ENCODE measurements at places on chromosomes 5 and 9.

GRCh38 chr9:101434998-101435397, 576 bp downstream of the ALDOB start:
- DNase-seq = no peak

DNA sequence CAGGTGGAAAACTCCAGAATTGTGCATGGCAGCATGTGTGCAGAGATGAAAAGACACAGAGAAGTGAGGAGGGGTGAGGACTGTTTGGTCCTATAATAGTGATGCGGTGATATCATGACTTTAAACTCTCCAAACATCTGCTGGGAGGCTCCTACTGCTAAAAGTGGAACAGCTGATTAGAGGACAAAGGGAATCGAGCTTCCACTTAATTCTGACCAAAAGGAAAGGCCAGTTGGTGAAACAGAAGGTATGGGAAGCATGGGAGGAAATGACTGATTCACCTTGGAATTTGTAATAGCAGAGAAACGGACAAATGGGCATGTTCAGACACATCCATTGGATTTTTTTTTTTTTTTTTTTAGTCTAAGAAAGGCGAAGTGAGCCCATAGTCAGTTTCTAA, 67.5 kb upstream of the MAMDC2 start:
- no peak for DNase-seq

- no peak for DNase-seq
These were observed 45.8 kb upstream of the GARNL3 start for GRCh38 chr9:127218818-127219217.

DNA sequence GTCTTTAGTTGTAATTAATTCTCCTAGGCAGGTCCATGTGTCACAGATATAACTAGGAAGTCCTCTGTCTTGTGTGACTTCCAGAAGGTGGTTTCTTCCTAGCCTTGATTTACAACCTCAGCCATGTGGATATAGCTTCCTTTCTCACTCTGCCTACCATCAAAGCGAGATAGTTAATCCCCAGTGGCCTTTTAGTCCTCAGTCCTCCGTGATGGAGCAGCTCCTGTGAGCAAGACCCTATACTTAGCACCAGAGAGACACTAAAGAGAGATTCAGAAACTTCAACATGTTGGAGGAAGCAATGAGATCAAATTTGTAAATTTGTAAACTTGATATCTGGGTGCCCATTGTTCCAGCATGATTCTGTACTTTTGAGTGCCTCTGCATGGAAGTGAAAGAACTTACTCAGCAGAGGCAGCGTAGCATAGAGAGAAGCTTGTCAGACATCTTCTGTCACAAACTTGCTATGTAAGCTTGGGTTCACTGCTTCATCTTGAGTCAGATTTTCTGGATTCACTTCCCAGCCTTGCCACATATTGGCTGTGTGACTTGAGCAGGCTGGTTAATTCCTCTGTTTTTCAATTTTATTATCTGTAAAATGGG, 170.2 kb upstream of the NR3C1 start:
- no peak for DNase-seq

DNA sequence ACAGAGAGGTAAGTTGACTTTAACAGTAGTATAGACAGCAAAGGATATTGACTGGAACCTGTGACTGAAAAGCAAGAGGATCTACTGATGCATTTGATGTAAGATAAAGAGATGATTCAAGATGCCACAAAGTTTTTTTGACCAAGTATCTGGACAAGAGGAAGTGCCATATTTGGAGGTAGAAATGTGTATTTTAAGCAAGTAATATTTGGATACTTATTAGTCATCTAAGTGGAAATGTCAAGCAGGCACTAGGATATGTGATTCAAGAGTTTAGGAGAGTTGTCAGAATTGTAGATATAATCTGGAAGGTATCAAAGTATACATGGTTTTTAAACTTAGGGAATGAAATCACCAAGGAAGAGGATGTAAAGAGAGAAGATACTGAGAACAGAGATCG, 686.1 kb upstream of the CHD1 start:
- no peak for DNase-seq

- no peak for DNase-seq
These were observed 22.5 kb upstream of the CAMSAP1 start for GRCh38 chr9:135929656-135930445.

- no peak for DNase-seq
These were observed 16.1 kb upstream of the CRB2 start for GRCh38 chr9:123339666-123340510.

DNA sequence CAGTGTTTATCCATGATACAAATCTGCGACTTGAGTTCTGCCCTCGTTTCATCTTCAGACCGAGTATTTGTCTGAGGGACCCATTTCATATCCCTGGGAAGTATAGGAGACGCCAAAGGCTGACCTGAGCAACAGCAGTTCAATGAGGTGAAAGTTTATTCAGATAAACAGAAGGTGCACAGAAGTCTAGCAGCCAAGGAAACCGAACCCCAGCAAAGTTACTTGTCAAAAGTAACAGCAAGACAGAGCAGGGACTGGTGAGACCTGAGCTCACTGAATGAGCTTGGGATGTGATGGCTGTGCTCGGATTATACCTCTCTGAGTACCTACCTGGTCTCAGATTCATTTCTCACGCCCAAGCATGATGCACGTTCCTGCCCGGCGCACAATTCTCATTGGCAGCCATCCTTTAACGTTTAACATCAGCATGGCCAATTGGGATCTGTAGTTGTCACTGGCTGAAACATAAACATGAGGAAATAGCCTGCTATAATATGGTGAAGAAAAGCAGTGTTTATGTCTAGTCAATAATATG, 599 bp downstream of the LYRM7 start:
- DNase-seq = no peak

- no peak for DNase-seq
These were observed 69.9 kb downstream of the RCL1 start for GRCh38 chr9:4862506-4863250.

GRCh38 chr5:151296478-151296830, 7.1 kb downstream of the SLC36A3 start:
- no peak for DNase-seq

DNA sequence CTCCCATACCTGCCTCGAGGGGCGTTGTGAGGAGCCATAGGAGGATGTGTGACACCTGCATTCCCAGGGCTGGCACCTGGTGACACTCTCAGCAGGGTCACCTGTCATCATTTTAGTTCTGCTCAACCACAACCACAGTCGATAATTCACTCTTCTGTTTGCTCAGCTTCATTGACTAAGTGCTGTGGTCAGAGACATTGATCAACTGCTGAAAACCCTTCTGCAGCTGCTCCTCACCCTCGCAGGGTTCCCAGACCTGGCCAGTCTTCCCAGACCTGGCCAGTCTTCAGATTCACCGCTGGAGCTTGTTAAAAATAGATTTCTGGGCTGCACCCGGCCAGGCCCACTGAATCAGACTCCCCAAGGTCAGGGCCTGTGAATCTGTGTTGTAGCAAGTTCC, 92.8 kb downstream of the MVB12B start:
- DNase-seq = no peak

DNA sequence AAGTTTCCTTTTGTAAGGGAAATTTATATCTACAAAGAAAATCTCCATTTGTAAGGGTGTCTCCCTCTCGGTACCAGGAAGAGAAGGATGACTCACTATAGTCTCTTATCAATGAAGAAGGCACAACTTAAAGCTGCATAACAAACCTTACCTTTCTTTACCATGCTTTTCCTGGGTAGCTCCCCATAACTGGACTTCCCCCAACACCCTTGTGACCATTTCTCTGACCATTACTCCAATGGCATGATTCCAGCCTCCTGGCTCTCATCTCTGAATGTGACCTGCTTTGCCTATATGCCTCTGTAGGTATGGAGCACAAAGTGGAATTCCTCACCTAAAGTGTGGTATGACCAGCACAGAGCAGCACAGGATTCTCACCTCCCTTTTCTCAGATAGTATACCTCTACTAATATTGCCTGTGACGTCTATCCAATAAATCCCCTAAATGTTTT, 62.8 kb downstream of the GNA14 start:
- DNase-seq = no peak

DNA sequence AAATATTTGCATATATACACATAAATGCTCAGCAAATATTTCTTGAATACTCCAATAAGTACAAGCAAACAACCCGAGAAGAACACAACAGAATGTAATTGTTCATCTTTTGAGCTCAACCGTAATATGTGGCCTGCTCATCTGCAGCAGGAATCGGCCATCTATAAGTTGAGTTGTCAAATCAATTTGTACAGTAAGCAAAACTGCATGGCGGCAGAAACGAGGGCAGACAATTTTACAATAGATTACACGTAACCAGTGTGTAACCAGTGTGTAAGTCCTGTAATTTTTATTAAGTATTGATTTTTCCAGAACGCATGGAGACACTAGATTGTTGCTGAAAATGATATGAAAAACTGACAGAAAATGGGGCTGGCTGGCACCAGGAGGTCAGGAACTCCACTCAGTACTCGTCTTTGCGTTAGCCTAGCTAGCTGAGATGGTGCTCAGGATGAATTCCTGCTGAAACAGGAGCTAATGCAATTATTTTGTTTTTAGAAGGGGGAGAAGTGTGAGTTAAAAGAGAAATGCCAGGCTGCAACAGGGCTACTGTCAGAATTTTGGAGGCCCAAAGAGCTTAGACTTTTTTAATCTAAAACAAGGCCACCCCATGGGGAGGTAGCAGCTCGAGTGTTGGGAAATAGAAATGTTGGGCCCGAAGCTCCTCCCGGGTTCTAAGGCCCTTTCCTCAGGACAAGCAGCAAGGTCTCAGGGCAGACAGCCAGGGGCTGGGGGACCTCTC, 682 bp downstream of the DHX29 start:
- no peak for DNase-seq

GRCh38 chr5:125281667-125282066, 535.2 kb upstream of the ZNF608 start:
- no peak for DNase-seq

DNA sequence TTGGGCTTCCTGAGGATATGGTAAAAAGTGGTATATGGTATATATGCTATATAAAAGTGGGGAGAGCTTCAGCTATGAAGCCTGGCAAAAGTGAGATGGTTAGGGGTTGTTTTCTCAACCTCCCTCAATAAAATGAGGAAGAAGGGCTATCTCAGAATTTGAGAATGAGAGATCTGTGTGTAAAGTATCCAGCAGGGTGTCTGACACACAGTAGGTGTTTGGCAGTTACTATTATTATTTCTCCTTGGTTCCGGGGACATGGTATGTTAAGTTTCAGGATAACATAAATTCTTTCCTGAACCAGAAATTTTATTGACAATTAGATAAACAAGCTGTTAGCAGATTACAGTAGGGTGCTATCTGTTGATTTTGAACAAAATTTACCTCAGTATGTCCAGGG, 94.1 kb downstream of the DENND1A start:
- no peak for DNase-seq

DNA sequence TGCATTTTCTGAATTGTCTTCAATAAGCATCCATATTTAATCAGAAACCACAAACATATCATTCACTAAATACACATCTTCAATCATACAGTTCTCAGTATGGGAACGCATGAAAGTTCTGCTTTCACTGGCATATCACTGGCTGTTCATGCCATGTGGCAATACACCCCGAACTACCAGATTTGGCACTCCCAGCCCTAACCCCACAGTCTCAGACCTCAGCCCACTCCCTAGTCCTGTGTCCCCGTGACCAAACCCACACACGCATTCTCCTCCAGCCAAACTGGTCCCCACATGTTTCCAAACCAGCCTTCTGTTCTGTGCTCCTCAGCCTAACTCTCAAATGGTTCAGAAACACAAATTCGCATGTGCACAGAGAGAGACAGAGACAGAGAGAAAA, 20.6 kb downstream of the KCNMB1 start:
- no peak for DNase-seq

DNA sequence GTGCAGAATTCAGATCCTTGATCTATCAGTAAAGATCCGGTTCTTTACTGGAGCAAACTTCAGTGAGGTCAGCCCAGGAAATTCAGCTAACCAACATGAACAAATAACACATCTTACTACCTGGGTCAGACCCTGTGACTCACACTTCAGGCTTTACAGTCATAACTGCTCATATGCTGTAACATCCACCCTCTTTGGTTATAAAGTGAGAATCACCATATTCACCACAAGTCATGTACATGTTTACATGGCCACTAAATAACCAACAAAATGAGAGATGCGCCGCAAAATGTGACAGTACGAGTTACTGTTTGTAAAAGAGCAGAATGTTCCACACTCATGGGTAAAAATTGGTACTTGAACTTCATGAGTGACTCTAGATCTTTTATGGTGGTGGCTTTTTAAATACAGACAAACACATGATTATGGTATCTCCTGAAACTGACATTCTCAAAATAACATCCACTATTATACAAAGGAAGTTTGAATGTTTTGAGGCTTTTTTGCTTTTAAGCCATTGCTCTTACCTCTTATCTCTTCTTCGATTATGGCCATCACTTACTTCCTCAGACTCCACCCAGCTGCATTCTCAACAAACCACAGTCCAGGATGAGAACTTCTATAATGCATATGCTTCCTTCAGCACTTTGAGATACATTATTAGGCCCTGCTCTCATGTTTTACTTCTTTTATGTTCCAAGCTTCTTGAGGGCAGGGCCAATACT, 516.6 kb downstream of the RAB3C start:
- DNase-seq = no peak

DNA sequence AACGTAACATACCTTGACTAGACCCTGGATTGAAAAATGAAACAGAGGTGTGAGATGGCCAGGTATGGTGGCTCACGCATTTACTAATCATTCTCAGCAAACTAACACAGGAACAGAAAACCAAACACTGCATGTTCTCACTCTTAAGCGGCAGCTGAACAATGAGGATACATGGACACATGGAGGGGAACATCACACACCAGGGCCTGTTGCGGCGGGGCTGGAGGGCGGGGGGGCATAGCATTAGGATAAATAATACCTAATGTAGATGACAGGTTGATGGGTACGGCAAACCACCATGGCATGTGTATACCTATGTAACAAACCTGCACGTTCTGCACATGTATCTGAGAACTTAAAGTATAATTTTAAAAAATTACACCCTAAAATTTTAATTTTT, 15.9 kb downstream of the RAPGEF6 start:
- no peak for DNase-seq

- no peak for DNase-seq
These were observed 27.1 kb downstream of the LCP2 start for GRCh38 chr5:170270293-170271069.

- no peak for DNase-seq
These were observed 56.5 kb upstream of the SPATA31D4 start for GRCh38 chr9:81871695-81872094.

- no peak for DNase-seq
These were observed 336.8 kb upstream of the RGMB start for GRCh38 chr5:98436667-98437066.

DNA sequence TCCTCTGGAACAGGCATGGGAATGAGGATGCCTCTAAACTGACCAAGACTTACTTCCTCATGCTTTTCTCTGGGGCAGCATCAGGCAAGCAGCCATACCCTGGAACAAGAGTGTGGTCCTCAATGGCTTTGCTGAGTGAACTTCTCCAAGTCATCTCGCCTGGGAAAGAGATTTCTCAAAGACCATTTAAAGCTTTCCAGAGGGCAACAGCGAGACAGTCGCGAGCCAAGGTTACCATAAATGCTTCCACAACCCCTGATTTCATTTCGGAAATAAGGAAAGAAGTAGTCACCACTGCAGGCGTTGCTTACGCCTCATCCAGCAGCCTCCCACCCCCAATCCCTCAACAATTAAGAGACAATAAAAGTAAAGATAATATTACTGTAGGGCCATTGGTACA, 1.1 kb upstream of the SNCAIP start:
- DNase-seq = no peak

- DNase-seq = no peak
These were observed 19.4 kb upstream of the MED10 start for GRCh38 chr5:6397536-6398269.

- no peak for DNase-seq
These were observed 72.0 kb upstream of the ENTREP1 start for GRCh38 chr9:69253057-69253456.
